Omental fat pad (tissue), 4 donors: ENCODE measurements at places on chromosomes 4 and X.

GRCh38 chr4:72358483-72358882 lies 210.5 kb downstream of the ADAMTS3 start:
- no peak for DNase-seq

GRCh38 chr4:106019771-106020170 lies 124.5 kb downstream of the NPNT start:
- DNase-seq = no peak

DNA sequence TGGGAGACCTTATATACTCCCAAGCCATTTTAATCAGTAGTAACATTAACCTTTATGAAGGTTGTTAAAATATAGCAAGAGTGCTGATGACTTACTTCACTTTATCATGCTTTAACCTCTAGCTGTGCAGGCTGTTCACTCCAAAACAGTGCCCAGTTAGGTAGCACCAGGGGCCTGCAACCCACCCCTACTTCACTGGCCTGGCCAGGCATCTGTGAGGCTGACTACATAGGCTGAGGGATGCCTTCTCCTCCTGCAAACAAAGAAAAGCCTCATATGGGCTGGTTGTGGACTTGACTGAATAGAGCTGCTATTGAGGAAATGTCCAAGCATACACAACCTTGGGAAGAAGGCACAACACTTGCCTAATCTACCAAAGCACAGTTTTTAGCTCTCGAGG lies 172.8 kb downstream of the SHROOM3 start:
- DNase-seq = no peak

DNA sequence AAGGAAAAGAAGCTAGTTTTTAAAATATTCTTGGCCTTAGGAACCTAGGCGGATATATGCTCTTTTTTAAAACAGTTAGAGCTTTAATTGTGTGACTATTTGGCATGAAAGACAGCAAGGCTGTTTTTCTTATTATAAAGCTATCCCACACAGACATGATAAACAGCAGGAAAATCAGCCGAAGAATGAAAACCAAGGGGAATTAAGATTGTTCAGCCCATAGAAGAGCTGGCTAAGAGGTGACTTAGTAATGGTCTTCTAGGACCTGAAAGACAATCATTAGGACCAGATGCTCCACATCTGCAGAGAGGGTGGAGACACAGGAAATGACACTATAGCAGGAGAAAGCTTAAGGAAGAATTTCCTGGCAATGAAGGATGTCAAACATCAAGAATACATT lies 171.4 kb upstream of the NRK start:
- no peak for DNase-seq

- no peak for DNase-seq
These were observed 61.3 kb downstream of the HS3ST1 start for GRCh38 chr4:11367371-11367770.

- DNase-seq = no peak
These were observed 50.3 kb downstream of the UGT2B4 start for GRCh38 chr4:69445388-69445787.

DNA sequence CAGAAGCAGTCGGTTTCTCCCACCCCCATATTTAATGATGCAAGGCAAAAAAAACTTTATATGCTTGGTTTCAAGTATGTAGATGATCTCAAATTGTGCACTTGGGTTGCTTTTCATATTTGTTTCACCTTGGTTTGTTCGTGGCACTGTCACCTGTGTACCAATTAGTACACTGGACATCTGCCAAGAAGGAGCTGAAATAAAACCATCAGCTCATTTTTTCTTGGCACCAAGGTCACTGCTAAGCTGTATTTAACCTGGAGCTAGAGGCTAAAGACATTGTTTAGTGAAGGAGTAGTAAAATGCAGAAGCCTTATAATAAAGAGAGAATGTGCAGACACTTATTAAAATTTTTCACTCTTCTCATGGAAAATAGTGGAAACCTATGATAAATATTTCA lies 430.8 kb downstream of the ARHGAP24 start:
- no peak for DNase-seq

- no peak for DNase-seq
These were observed 930.7 kb upstream of the HS3ST1 start for GRCh38 chr4:12359420-12359819.

- no peak for DNase-seq
These were observed 4.1 kb downstream of the PRIMPOL start for GRCh38 chr4:184653650-184654049.

GRCh38 chrX:139018436-139018835 lies 306.9 kb upstream of the FGF13 start:
- DNase-seq = no peak

- no peak for DNase-seq
These were observed 365.9 kb upstream of the PABPC4L start for GRCh38 chr4:134567461-134567860.

- DNase-seq = no peak
These were observed 52.6 kb downstream of the HPRT1 start for GRCh38 chrX:134512566-134512965.

- DNase-seq = no peak
These were observed 15.3 kb downstream of the FGFR3 start for GRCh38 chr4:1808396-1808795.

DNA sequence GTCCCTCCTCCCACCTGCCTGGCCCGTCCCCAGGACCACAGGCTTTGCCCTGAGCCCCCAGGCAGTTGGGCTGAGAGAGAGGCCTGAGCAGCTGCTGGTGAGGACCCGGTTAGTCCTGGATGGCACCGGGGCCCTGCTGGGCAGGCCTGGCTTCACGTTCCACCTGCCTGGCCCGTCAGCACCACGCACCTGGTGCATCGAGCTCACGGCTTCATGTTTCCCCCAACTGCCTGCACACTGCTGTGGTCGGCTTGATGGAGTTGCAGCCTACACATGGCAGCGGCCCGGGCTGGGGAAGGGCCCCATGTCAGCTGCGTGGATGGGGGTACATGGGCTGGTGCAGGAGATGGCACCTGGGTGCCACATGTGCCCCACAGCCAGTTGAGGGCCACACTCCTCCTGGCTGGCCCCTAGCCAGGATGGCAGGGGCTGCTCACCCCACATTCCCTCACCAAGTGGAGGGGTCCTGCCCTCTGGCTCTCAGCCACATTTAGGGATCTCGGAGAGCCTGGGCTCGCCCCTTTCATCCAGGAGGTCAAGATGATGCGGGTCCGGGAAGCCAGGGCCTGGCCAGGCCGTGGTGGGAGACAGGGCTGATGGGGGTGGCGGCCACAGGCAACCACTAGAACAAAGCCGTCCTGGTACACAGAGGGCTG lies 28.5 kb downstream of the NKX1-1 start:
- DNase-seq = no peak

GRCh38 chr4:138749303-138749702 lies 266.3 kb upstream of the NOCT start:
- no peak for DNase-seq

GRCh38 chrX:28591542-28591941 lies 4.3 kb downstream of the IL1RAPL1 start:
- DNase-seq = no peak

DNA sequence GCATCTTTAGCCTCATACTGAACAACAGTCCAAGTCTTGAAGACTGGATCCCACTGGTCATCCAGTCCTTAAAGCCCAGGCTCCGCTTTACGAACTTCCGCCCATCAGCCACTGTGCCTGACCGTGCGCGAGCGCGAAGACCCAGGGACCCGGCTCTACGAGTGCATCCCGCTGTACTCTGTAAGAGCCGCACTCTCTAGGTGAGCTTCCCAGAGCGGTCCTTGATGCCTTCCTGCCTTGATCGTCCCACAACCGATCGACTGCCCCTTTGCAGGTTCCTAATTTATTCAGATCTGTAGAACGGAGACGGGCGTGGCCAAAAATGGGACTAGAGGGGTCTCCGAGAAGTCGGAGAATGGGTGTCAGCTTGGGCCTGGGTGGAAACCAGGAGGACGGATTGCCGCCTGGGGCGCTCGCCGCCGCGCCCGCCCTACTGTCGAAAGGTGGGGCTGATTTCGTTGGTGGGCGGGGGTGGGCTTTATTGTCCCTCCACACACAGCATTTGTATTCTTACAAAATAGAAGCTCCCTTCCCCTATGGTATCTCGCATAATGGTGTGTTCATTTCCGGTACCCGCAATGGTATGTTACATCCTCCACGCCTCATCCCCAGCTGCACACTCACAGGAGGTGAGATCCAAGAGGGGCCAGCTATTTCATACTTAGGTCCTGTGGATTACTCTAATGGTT lies 42.3 kb upstream of the FAM156A start:
- DNase-seq = no peak

GRCh38 chr4:39937683-39938268 lies 39.9 kb downstream of the PDS5A start:
- no peak for DNase-seq

- DNase-seq = no peak
These were observed 56.6 kb upstream of the WDR1 start for GRCh38 chr4:10173037-10173753.

- DNase-seq = no peak
These were observed 827.9 kb downstream of the PCDH7 start for GRCh38 chr4:31548021-31548420.

DNA sequence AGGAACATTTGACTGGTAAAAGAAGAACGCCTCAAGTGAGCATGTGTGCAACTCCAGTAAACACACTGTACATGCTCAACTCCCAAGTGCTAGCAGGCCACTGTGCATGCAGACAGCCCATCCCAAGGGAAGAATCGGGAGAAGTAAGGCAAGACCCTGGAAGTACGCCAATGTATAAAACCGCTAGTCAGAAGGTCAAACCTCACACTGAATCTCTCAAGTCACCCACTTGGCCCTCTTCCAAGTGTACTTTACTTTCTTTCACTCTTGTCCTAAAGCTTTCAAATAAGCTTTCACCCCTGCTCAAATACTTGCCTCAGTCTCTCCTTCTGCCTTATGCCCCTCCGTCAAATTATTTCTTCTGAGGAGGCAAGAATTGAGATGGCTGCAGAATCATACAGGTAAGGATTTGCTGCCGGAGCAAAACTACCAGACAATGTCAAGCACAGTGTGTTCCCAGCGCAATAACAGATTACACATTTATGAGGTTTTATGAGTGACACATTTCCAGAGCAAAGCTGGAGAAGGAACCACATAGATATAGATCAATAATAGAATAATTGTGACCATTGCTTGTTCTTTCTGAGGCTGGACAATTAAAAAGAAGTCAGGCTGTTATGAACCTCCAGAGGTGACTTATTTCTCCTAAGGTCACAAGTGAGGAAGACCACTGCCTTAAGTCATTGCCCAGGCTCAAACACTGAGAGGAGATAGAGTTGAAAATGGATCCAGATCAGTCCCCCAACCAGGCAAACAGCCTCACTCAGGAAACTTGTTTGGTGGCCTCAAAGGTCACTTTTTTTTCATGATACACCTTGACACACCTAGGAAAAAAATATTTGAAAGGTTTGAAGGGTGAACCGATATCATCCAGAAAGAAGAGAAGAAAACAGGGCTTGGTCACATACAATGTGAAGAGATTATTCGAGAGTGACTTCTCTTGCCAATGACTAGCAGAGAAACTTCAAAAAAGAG lies 26.3 kb downstream of the CXCL1 start:
- DNase-seq = no peak

GRCh38 chr4:188433741-188434315 lies 294.6 kb downstream of the TRIML1 start:
- no peak for DNase-seq

- no peak for DNase-seq
These were observed 154.6 kb downstream of the FMR1NB start for GRCh38 chrX:148135738-148136137.

DNA sequence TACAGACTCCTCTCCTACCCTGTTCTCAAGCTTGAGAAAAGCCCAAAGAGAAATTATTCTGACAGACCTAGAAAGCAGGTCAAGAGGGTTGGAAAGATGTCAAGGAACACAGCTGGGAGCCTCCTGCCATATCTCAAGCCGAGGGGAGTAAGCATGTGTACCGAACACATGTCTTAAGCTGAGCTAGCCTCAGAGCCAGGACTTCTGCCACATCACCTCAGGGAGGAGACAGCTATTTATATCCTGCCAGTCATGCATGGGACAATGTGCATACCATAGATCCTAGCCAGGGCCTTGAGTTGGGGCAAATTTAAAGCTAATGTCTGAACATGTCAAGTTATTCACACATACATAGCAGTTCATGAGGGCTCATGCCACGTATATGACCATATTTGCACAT lies 11.8 kb downstream of the TMEM31 start:
- DNase-seq = no peak

DNA sequence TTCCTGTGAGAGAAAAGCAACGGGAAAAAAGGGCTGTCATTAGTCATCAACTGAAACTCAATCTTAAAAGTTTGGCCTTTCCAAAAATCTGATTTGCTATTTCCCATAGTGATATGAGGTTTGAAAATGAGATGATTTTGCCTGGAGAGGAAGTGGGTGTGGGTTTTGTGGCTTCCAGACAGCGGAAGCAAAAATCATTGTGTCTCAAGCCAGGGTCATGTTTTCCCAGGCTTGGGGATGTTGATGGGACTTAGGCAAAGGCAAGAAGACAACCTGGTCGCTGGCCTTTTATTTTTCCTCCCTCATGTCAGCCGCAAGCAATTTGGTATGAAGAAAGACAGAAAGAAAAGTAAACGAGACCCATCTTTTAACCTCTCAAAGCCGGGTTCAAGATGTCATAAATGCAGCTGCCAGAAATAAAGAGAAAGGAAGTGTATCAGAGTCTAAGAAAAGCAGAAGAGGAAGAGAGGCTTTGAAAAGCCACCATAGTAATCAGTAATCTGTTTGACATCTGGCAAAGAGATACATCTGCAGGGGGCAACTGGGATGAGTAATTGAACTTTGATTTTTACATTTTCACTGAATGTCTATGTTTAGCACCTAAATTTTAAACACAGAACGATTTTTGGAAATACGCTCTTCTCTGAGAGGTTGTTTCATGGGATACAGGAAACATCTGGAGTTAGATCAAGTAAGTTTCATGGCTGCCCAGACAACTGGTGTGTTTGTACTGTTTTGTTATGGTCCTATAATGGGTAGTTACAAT lies 521.6 kb upstream of the SLIT2 start:
- DNase-seq = no peak

DNA sequence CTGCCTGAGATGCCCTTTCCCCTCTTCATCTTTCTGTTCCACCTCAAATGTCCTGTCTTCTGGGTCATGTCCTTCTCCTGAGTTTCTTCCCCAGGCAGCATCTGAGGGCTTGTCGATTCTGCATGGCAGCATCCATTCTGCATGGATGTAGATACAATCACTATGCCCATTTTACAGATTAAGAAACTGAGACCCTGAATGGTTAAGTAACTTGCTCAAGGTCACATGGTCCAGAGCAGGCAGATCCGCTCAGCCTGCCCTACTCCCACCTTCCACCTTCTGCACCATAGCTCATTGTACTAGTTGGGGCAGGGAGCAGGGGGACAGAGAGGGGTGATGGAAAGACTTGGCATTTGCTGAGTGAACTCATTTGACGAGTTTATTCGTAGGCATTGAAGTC lies 32.0 kb downstream of the ZNF185 start:
- DNase-seq = no peak

DNA sequence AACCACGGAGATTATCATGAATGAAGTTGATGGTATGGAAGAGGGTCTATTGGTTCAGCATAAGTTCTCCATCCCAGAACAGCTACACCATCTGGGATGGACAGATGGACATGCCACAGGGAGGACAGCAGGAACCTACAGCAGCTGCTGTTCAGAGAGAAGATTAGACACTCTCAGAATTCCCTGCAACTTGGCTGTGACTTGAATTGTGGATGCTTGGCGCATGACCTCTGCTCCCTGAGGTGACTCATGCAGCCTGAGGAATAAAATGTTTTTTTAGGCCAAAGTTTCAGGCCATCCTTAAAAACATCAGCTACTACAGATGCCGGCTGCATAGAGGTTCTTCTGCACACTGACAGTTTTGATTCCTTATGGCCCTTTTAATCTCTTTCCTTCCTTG lies 97.3 kb downstream of the RS1 start:
- DNase-seq = no peak
